Esophagus muscularis mucosa (tissue), 4 donors: ENCODE measurements at places on chromosomes 5 and 9. TPM values are rescaled to one million over a fixed set of nuclear protein-coding genes. Genes with fewer than 3 reads are reported as not detected.

DNA sequence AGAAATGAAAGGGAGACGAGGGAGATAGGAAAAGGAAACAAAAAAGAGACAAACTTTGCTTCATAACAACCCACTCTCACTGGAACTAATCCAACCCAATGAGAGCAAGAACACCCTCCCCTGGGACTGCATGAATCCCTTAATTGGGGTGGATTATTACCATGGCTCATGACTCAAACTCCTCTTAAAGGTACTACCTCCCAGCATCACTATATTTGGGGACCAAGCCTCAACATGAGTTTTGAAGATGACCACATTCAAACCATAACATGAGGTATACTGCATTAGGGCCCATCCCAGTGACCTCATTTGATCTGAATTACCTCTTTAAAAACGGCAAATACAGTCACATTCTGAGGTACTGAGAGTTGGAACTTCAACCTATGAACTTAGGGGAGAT is 8.0 kb downstream of the MTAP start:
- peaks cover 14% of the 10 kb centered on the region for H3K36me3 ChIP-seq
- peak overlapping the region; percentile 12 for H3K27ac ChIP-seq
- H3K4me1 ChIP-seq, result peaks cover 66% of the 10 kb centered on the region
- no peak for DNase-seq
- H3K27me3 ChIP-seq, result no peaks in the 10 kb centered on the region
- H3K4me3 ChIP-seq, result no peak overlapping the region

DNA sequence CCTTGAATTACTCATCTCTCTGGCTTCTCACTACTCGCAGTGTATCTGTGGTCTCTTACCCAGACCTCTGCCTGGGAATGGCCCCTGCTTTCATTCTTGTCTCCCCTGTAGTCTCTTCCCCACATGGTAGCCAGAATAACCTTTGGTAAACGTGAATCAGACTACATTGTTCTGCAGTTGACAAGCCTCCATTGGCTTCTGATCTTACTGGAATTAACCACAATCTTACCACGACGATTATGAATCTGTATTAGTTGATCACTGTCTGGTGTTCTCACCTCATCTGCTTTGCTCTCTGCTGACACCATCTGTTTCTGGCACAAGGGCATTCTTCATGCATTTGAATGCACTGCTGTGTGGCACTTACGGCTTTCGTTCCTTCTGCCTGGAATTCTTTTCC is 781.2 kb downstream of the MTRR start:
- DNase-seq, result no peak
- no peaks in the 10 kb centered on the region for H3K36me3 ChIP-seq
- H3K4me1 ChIP-seq, result no peaks in the 10 kb centered on the region
- no peak overlapping the region for H3K27ac ChIP-seq
- no peaks in the 10 kb centered on the region for H3K27me3 ChIP-seq

The ZNF354C gene
- 7.9 TPM for total RNA-seq

GRCh38 chr5:38615981-38616451 is 59.6 kb upstream of the LIFR start:
- H3K4me3 ChIP-seq, result no peak overlapping the region
- H3K27ac ChIP-seq, result no peak overlapping the region
- H3K4me1 ChIP-seq, result no peaks in the 10 kb centered on the region
- H3K27me3 ChIP-seq, result no peaks in the 10 kb centered on the region

DNA sequence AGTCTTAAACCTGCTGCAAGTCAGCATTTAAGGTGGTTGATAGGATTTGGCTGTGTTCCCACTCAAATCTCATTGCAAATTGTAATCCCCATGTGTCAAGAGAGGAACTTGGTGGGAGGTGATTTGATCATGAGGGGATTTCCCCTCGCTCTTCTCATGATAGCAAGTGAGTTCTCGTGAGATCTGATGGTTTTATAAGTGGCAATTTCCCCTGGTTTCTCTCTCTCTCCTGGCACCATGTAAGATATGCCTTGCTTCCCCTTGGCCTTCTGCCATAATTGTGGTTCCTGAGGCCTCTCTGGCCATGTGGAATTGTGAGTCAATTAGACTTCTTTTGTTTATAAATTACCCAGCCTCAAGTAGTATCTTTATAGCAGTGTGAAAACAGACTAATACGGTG is 84.3 kb upstream of the SMC2 start:
- H3K36me3 ChIP-seq, result no peaks in the 10 kb centered on the region
- no peaks in the 10 kb centered on the region for H3K4me1 ChIP-seq
- H3K27ac ChIP-seq, result no peak overlapping the region
- no peaks in the 10 kb centered on the region for H3K27me3 ChIP-seq
- DNase-seq, result no peak
- no peak overlapping the region for H3K4me3 ChIP-seq
